ENCODE measurements at places on chromosomes 12 and 14.

GRCh38 chr12:14710632-14711320, 14.4 kb upstream of the GUCY2C start:
- DNase-seq: no peak

GRCh38 chr12:15749937-15750336, 39.3 kb downstream of the EPS8 start:
- DNase-seq: no peak

- DNase-seq: no peak
These were observed 2.0 kb upstream of the PELI2 start for GRCh38 chr14:56115976-56116893.

- DNase-seq: peak; percentile 65
These were observed 79.5 kb downstream of the ETV6 start for GRCh38 chr12:11729008-11729407.

GRCh38 chr14:69281450-69282169, 21.7 kb downstream of the GALNT16 start:
- no peak for DNase-seq

DNA sequence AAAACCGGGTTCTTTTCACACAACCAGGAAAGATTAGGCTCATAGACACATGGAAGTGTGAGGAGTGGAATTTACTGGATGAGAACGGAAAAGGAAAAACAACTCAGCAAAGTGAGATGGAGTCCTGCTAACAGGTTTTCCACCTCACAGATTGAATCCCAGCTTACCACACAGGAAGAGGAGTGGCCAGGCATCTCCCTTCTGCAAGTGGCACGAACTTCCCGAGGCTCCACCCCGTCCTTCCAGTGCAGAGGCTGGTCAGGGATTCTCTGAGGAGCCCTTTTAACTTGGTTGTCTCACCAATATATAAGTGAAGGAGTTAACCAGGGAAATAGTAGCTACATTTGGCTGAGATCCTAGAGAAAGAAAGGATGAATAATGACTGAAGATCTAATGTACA, 102.8 kb downstream of the SCAF11 start:
- DNase-seq: no peak

DNA sequence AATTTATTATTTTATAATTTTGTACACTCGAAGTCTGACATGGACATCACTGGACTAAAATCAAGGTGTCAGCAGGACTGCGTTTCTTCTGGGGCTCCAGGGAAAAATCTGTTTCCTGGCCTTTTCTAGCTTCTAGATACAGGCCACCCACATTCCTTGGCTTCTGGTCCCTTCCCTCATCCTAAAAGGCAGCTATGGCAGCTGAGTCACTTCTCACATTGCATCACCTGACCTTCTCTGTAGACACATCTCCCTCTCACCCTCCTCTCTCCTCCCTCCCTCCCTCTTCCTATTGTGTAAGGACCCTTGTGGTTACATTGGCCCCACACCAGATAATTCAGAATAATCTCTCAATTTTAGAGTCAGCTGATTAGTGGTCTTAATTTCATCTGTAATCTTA, 92.4 kb downstream of the RPS6KA5 start:
- DNase-seq: no peak

DNA sequence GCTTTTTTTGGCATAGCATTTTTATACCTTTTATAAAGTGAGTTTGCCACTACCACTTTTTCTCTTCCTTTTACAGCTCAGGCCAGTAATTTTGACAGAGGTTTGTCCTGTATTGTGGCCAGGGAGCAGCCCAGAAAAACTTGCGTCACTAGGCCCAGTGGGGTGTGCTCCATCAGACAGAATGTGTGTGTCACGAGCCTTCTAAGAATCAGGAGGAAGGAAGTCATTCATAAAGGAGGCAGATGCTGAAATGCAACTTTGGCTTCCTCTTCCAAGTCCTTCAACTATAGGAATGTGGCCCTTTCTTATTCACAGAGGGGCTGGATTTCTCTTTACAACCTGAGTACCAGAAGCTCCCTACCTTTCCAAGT, 10.1 kb upstream of the RAB35 start:
- no peak for DNase-seq

- DNase-seq: no peak
These were observed 25.6 kb downstream of the UNC79 start for GRCh38 chr14:93456356-93456755.

GRCh38 chr14:51317373-51317772, 77.3 kb downstream of the TMX1 start:
- DNase-seq: no peak

DNA sequence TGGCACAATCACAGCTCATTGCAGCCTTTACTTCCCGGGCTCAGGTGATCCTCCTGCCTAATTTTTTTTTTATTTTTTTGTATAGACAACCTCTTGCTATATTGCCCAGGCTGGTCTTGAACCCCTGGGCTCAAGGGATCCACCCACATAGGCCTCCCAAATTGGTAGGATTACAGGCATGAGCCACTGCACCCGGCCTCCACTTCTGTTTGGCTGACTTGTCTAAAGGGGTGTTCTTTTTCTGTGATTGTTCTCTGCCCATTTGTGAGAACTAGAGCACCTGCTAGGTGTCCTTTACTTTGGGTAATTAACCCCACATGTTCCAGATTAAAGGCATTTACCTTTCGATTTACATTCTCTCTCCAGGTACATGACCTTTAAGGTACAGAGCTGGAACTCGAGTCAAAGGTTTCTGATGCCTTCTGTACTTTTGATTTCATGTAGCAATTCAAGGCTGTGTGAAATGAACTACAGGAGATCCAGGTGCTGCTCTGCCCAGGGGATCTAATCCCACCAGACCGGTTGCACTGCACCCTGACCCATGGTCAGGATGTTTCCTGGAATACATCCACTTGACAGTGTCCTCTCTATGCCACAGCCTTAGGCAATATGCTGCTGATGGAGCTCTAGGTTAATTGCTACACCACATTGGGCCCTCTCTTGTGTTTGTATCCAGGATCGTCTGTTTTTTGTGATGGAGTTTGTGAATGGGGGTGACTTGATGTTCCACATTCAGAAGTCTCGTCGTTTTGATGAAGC, 163.6 kb downstream of the PRKCH start:
- no peak for DNase-seq

DNA sequence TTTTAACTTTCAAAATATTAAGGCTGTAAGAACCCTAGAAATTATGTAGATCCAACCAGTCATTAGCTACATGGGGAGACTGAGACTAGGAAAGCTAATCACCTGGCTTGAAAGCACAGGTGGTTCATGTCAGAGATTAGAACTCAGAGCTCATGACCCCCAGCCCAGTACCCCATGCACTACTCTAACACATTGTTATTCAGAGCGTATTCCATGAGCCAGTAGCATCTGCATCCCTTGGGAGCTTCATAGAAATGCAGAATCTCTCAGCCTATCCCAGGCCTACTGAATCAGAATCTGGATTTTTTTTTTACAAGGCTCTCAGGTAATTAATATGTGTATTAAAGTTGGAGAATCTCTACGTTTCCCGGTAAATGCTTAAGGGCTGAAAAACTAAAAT, 161.7 kb downstream of the BTG1 start:
- DNase-seq: no peak

All from Jurkat, Clone E6-1 (cell line).